ENCODE measurements at places on chromosomes 16 and 17.

GRCh38 chr17:6079155-6079888 is 9.1 kb downstream of the WSCD1 start:
- no peak for DNase-seq

GRCh38 chr16:67667453-67667816 is 821 bp downstream of the C16orf86 start:
- DNase-seq, result no peak

GRCh38 chr16:87701078-87701460 is 64.7 kb downstream of the KLHDC4 start:
- no peak for DNase-seq

DNA sequence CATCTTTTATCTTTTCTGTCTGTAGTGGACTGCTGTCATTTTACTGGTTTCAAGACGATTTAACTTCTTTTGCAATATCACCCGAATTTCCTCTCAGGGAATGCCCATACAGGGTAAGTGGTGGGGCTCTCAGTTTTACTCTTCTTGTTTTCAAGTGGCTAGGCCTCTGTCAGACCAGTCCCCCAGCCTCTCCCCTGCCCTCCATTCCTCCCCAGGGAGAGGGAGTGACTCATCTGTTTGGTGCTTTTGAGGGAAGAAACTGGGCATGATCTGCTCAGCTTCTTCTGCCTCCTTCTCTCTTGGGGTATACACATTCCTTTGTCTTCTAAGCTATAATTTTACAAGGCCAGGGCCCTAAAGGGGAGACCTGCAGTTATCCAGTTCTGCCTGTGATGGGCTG is 332.0 kb downstream of the CBLN1 start:
- no peak for DNase-seq

- DNase-seq, result no peak
These were observed 6.5 kb downstream of the CALB2 start for GRCh38 chr16:71365021-71365420.

DNA sequence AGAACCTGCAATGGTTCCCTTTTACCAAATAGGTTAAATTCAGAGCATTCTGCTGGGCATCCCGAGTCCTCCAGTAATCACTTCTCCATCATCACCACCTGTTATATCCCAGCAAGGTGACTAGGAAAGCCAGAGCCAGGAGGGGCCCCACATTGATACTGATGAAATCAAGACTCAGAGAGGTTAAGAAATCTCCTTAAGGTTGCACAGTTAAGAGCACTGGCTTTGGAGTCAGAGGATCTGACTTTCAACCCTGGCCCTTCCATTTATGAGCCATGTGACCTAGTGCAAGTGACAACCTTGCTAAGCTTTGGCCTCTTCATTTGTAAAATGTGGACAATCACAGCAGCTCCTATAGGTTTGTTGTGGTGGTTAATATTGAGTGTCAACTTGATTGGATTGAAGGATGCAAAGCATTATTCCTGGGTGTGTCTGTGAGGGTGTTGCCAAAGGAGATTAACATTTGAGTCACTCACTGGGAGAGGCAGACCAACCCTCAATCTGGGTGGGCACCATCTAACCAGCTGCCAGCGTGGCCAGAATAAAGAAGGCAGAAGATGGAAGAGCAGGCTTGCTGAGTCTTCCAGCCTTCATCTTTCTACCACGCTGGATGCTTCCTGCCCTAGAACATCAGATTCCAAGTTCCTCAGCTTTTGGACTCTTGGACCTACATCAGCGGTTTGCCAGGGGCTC is 194.2 kb upstream of the ASIC2 start:
- no peak for DNase-seq

DNA sequence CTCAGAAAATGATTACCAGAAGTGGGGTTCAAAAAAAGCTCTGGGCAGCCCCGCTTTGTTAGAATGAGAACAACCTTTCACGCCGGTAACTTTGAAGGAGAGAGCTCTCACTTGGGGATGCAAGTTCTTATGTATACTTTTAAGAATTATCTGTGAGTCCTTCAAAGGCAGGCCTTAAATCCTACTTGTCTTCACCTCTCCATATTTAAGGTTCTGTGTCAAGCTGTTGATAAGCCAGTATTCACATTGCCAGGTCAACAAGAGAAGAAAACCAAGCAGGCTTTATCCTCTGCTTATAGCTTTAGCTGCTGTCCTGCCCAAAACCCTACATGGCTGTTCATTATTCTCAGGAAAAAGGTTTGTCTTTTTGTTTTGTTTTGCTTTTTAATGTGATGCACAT is 42.9 kb downstream of the CDRT4 start:
- DNase-seq, result no peak

DNA sequence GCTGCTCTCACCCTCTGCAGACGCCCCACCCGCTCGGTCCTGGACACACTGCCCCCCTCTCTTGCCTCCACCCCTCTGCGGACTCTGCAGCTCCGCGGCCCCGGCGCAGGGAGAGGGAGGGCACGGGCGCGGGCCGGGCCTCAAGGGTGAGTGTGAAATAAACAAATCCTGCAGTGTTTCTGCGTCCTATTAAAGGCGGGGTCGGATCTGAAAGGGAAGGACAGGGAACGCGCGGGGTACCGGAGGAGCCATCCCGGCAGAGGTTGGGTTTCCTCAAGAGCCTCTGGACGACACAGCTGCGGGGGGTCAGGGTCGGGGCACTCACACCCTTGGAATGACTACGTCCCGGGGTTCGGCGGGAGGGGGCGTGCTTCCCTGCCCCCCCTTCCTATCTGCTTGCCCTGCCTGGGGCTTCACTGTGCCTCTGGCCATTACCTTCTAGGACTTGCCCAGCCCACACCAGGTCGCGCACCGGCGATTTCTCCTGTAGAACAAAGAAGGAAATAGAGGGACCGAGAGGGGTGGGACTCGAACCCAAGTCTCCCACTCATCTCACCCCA is 466 bp upstream of the HSF4 start:
- no peak for DNase-seq

DNA sequence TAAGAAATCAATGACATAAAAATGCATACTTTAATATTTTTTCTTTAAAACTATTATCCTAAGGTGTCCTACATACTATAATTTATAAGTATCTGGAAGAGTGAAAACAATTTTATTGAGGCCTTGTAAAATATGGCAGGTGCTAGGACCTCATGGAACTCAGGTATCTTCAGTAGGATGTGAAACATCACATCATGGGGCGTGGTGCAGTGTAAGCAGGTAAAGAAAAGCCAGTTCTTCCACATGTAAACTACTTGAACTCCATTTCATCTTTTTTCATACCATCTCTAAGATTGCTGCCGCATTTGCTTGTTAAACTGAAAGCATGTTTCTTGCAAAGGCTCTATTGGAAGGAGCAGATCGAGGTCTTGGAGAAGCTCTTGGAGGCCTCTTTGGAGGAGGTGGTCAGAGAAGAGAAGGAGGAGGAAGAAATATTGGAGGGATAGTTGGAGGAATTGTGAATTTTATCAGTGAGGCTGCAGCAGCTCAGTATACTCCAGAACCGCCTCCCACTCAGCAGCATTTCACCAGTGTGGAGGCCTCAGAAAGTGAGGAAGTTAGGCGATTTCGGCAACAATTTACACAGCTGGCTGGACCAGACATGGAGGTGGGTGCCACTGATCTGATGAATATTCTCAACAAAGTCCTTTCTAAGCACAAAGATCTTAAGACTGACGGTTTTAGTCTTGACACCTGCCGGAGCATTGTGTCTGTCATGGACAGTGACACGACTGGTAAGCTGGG is at the start of gene CAPNS2:
TSS of gene CAPNS2 (plus strand) at position 253 of the 744 bp plus-strand sequence. CDS start at position 326, 73 bp downstream.
- DNase-seq, result no peak

DNA sequence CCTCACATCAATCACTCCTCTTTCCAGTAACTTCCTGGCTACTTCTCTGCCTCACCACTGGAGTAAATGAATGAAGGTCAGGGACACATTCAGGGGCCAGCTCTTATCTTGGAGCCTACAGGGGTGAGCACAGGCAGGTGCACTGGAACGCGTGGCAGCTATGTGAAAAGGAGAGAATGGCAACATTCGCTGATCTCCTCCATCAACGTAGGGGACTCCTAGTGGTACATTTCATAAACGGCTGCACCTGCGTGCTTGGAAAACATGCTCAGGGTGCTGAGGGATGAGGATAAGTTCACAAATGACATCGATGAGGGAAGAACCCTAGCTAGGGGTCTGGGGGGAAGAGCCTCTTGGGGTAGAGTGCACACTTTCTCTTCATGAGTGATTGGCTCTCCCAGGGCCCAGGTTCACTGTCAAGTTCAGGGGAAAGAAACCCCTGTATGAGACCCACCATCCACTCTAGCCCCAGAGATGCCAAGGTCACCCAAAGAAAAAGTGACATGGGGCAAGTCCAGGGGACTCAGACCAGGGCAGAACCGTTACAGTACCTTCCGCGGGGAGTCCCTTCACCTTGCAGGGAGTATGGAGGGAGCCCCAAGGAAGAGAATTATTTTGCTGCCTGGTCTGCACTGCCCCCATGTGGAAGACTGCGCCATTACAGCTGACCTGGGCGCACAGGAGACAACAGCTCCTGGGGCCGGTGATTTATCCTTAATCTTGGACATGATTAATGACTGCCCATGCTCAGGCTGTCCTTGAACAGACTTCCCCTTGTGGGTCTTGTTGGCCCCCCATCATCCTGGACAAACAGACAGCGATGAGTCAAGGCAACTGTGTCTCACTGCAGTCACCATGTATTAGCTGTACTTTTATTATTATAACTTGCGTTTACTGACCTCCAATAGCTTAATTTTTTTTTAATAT is 30.1 kb downstream of the VAC14 start:
- no peak for DNase-seq

DNA sequence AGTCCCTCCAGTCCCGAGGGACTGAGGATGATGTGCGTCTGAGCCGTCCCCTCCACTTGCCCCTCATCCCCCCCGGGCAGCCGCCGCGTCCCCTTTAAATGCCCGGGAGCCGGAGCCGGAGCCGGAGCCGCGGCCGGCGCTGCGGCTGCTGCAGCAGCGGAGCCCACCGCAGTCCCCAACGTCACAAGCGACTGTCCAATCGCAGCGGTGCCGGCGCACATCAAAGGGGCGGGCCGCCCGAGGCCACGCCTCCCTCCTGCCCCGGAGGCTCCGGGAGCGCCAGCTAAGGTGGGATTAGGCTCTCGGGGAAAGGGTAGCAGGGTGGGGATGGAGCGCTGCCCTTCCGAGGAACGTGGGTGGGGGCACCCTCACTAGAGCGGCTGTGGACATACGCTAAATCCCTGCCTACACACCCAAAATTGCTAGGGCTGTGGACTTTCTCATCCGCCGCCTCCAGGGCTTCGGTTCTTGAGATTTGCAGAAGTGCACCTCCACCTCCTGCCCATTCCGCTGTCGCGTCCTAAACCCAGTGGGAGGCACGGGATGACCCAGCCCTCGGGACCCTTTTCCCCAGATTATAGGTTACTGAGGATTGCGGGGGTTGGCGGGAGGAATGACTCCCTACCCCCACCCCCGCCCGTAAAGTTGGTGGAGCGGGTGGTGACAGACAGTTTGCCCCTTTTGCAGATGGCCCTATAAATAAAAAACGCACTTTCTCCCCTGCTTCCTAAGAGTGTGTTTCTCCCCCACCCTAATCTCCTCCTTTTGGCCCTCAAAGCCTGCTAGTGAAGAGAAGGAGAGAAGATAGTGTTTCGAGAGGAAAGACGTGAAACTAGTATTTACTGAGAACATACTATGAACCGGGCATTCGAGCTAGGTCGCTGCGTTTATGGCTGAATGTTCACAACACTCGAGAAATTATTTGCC is at the start of gene PHOSPHO1:
TSS of gene PHOSPHO1 (minus strand) at position 152 of the 927 bp plus-strand sequence. CDS start 4,096 bp downstream, outside the sequence.
- peak; percentile 50 for DNase-seq

DNA sequence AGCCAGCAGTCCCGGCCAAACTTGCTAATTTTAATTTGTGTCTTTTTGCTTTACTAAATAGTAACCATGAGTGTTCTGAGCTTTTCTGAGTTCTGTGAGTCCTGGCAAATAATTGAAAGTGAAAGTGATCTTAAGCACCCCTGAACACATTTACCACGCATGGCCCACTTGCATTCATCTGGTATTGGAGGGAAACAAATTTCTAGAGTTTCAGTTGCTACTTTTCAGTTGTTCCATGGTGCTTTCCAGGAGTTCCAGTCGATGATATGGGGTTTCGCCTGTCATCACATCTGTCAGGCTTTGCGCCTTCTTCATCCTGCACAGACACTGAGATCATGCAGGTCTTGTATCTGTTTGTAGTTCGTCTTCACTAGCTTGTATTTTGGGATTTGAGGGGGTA is 44.1 kb downstream of the CRLF3 start:
- no peak for DNase-seq

DNA sequence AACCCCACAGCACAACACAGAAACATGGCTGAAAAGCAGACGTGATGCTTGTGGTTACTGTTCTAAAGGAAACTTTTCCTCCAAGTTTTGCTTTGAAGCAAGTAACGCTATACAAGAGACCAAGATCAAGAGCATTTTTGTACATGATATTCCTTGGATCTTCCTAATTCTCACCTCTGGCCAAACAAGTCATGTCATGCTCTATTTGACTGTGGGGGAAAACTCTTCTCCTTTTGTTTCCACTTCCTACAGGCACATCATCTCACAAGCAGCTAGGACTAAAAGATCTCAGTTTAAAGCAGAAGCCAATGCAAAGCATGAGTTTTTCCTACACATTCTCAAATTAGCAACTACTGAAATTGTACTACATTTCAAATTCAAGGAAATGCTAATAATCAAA is 50.7 kb downstream of the CFDP1 start:
- DNase-seq, result no peak

DNA sequence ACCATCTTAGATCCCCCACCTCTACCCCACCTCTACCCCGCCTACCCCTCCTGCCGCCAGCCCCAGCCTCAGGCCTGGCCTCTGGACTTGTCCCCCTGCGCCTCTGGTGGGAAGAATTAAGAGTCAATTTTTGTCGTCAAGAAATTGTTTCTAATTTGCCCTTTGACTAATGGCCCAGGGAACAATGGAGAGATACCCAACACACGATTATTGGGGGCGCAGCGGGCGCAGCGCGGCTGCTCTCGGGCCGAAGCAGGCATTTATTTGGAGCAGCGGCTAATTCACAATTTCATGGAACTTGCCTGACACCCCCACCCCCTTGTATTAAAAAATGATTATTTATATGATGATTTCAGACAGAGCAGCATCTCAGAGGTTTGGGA is 4.4 kb upstream of the BAHCC1 start:
- no peak for DNase-seq

DNA sequence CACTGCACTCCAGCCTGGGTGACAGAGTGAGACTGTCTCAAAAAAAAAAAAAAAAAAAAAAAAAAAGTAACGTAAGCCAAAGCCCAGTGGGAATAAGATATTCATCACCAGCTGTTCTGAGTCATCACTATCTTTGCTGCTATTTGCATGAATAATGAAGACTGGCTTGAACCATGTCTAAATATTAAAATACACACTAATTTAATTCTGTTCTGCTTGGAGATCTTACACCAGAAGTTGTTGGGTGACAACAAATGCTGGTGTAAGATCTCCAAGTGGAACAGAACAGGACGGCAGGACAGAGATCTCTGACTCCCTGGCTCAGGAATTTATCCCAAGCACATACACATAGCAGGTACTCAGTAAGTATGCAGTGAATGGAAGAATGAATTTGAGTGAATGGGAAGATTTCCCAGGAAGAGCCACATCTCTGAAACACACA is 19.6 kb downstream of the DNAH17 start:
- no peak for DNase-seq

Data from DMS79 treated with DMSO at 0.1 percent for 48 hours (cell line).